GM23248 (cell line): ENCODE measurements at places on chromosomes 3 and 15. TPM values are rescaled to one million over a fixed set of nuclear protein-coding genes. Genes with fewer than 3 reads are reported as not detected.

DNA sequence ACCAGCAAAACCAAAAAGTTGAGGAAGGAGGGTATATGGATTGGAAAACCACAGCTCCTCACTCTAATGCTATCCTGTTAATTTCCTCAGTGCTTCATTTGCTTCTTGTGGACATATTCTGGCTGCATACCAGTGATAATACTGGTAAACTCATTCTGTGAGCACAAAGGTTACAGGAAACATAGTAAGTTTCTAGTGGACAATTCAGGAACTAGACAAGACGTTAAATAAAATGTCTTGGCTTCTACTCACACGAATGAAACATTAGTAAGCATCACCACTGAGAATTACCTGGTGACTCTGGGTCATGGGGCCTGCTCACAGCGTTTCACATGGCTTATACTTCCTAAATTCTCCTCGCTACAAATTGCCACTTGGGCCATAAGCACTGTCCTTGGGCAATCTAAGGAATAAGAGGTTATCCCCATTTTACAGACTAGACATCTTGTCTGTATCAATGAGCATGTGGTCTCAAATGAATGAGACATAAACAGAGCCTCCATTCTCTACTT, 20.1 kb upstream of the PPIB start:
- no peak for DNase-seq

GRCh38 chr3:153852355-153852754, 268.8 kb upstream of the ARHGEF26 start:
- DNase-seq = no peak

GRCh38 chr3:31789429-31789828, 191.6 kb downstream of the OSBPL10 start:
- DNase-seq = no peak

CCR8 gene
- not detected in 2 replicates for total RNA-seq

GRCh38 chr15:62505762-62506161, 340.7 kb upstream of the C2CD4B start:
- DNase-seq = peak; percentile 63

- no peak for DNase-seq
Measured at GRCh38 chr3:62090066-62090465, 283.3 kb downstream of the FEZF2 start.

DNA sequence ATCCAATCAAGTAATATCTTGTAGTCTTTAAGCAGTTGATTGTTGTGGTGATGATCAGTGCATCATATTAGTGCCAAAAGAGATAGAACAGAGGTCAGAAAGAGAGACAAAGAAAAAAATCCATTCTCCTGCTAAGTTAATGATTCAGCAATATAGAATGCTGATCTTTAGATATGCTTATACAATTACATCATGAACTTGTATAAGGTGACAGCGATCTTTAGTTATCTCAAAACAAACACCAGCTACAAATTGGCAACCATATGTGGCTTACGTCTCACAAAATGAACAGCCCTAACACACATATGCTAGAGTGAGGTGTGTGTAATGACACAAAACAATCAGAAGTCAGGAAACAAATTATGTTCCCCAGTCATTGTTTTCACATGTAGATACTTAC, 12.5 kb downstream of the LSAMP start:
- no peak for DNase-seq

DNA sequence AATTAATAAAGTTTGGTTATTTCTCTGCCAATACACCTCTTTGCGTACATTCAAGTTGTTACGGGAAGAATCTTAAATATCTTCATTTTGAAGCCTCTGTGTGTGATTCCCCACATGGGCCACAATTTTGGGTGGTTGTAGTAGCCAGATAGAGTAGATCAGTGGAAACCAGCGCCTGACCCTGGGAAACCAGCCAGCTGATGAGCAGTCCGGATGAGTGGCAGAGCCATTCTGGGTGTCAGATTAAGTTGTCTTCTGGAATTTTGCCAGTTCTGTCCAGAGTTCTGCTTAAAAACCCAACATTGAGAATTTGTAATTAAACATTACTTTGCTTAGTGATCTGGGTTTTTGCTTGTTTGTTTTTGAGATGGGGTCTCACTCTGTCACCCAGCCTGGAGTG, 49.7 kb downstream of the MRPS25 start:
- DNase-seq = peak; percentile 7

- no peak for DNase-seq
Measured at GRCh38 chr3:107679921-107680320, 157.2 kb downstream of the BBX start.

DNA sequence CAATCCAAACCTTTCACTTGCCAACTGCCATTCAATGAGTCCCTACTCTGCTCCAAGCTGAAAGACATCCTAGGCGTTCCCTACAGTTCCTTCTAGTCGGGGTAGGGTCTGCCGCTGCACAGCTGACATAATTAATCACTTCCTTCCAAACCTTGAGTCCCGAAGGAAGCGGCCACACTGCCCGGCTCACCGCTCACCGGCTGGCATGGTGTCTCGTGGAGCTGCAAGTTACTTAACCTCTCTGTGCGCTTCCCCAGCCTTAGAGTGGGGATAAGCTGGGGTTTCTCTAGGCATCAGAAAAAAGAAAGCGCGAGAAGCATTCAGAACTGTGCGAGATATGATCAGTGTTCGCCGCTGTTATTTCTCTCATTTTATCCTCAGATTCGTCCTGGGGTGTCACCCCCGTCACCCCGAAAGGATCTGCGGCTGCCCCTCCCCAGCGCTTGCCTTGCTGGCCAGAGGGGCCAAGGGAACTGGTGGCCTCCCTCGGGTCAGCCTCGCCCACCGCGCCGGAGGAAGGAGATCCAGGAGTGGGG, 748 bp downstream of the MRPS25 start:
- DNase-seq = peak; percentile 72

DNA sequence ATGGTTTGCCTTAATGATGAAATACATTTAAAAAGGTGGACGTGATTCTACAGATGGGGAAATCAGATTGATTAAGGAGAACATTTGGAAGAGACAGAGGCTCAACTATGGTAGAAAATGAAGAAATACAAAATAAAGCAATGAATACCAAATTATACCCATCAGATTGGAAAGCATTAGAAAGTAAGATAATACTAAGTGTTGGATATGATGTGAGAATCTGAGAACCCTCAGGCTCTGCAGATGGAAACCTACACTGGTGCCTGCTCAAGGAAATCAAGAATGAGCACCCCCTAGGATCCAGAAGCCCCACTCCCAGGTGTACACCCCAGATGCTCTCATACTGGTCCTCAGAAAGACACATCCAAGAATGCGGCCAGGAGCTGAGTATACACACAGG, 4.6 kb downstream of the FAM174B start:
- DNase-seq = no peak

IMPG2 gene
- 0.11 TPM in 1 of 2 replicates, not detected in the other for total RNA-seq

PAQR5 gene
- total RNA-seq = 3.8 and 4.6 TPM in 2 replicates

GPR176 gene
- 254 and 307 TPM in 2 replicates for total RNA-seq

- peak; percentile 94 for DNase-seq
Measured at GRCh38 chr3:63353383-63353782, 75.3 kb downstream of the SYNPR start.

DNA sequence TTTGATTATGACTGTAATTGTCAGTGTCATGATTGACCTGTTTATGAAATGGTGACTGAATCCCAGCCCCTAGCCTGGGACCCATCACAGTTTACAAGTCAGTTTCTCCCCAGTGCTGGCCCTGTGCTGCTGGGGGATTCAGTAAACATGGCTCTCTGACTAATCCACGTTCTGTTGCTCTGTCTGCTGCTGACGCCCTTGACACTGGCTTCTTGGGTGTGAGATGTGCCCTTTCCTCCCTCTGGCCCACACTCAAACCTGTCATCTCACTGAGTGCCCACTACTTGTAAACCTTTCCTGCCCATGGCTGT, 84.2 kb downstream of the COL6A5 start:
- DNase-seq = no peak

DNA sequence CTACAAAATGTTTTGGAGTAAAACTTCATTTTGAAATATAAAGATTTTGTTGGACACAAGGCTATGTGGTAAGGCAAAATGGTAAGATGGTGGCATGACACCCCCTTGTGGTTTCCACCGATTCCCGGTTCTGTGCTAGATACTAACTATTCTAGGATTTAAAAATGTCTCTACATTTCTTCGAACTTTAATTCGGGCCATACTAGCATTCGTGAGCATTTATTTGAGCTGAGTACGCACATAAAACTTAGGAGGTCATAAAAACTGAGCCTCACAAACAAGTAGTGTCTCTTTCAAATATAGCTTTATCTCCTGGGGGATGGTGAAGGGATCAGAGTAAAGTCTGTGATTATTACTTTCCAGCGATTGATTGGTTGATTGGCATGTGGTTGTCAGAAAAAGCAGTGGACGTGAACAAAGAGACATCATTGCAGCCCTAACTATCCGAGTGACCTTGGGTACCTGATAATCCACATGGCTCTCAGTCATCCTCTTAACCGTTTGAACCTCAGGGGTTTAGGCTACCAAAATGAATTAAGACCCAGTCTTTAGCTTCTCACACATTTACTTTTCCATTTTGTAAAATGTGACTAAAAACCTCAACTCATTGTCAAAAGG, 1.1 kb upstream of the ZNF639 start:
- DNase-seq = peak; percentile 78
